ENCODE measurements at places on chromosomes 4 and X.

GRCh38 chrX:24173115-24173847, 23.8 kb downstream of the ZFX start:
- no peak for DNase-seq

- no peak for DNase-seq
These were observed 86.5 kb upstream of the AMELX start for GRCh38 chrX:11206716-11207115.

DNA sequence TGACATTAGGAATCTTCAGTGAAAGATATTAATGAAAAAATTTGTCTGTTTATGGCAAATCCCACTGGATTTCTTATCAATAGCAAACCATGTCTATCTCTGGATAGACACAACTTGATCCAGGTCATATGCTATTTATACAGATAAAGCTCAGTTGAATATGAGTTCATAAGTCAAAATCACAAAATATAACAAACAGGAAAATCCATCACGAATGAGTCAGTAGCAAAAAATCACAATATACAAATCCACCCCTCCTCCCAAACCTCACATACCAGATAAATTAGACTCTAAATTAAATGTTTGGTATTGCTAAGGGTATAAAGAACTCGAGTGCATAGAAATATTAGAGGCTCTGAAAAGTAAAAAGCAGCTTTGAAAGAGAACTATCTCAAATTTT, 420.5 kb downstream of the TLL1 start:
- no peak for DNase-seq

DNA sequence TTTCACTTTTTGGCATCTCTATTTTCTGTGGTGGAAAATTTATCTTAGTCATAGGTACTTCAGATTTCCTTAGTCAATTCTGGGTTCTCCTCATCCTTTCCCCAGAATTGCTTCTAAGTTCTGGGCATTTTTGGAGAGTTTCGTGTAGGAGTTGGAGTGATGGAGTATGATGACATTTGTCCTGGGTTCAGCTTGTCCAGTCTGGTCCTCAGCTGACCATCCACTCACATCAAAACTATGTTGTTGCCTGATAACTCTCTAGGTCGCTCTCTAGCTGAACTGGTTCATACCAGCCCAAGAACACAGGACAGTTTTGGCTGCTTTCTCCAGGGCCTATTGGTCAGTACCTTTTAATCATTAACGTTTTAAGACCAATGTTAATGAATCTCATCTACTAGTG, 13.2 kb downstream of the PTTG2 start:
- no peak for DNase-seq

DNA sequence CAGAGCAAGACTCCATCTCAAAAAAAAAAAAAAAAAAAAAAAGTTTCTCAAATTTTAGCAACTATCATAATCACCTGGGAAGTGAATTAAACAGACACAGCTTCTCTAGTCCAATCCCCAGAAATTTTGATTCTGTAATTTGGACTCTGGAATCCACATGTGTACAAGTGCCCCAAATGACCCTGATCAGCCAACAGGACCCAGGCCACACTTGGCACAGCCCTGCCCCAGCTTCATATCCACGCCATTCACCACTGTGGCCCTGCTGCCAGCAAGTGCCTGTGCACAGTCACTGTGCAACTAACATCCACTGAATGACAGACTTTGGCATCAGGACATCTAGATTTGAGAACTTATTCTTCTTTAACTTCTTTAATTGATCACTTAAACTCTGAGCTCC, 14.1 kb upstream of the CXCL13 start:
- DNase-seq, result no peak

DNA sequence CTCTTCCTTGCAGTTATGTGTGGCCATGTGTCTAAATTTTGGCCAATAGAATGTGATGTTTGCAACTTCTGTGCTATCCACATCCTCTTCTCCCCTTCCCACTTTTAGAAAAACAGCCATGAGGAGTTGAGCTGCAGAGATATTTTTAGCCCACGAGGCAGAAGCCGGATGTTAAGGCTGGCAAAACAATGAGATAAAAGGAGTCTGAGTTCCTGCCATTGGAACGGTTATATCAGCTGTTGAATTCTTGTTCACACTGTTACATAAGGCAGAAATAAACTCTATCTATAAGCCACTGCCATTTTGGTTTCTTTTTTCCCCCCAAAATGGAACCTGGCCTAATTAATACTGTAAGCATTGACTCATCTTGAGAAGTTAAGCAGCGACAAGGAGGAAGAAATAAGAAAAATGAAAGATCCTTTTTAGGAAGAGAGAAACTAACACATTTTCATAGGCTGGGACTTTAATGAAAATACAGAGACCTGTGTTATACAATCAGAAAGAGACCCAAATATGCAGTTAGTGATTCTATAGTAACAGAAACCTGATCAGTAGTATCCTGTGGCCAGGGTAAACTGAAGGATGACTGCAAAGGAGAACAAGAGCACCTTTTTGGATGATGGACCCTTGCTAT, 200.5 kb downstream of the INPP4B start:
- no peak for DNase-seq

GRCh38 chr4:109410776-109411175, 22.8 kb upstream of the SEC24B start:
- DNase-seq, result no peak

- no peak for DNase-seq
These were observed 63.2 kb upstream of the UGT2B7 start for GRCh38 chr4:69032847-69033638.

DNA sequence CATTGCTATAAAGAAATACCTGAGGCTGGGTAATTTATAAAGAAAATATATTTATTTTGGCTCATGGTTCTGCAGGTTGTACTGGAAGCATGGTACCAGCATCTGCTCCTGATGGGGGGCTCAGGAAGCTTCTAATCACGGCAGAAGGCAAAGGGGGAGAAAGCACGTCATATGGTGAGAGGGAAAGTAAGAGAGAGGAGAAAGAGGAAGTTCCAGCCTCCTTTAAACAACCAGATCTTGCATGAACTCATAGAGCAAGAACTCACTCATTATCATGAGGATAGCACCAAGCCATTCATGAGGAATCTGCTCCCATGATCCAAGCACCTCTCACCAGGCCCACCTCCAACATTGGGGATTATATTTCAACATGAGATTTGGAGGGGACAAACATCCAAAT, 125.0 kb upstream of the GRPR start:
- DNase-seq, result no peak

DNA sequence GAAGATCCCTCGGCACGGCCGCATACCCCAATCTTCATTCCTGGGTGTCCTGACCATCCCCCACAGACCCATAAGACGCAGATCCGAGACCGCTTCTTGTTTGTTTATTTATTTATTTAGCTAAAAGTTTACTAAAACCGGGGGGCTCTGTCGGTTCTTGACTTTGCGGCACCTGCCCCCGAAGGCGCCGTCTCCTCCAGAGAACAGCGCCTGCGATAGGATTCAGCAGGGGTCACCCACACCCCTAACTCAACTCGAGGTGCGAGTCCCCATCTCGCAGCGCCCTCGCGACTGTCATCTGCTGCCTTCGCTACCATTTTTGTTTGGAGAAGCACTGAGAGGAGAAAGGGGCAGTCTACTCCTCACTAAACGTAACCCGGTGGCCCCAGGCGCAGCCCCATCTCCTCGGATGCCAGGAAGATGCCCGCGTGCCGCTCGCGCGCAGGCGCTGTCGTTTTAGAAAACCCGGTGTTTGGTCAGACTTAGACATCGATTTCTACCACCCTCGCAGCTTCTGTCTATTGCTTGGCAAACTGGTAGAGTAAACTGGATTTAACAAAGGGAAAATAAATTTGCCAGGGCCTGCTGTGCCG, 18.9 kb upstream of the GPR101 start:
- DNase-seq, result peak; percentile 46

GRCh38 chr4:113148925-113149324, 99.5 kb downstream of the ANK2 start:
- DNase-seq, result no peak

DNA sequence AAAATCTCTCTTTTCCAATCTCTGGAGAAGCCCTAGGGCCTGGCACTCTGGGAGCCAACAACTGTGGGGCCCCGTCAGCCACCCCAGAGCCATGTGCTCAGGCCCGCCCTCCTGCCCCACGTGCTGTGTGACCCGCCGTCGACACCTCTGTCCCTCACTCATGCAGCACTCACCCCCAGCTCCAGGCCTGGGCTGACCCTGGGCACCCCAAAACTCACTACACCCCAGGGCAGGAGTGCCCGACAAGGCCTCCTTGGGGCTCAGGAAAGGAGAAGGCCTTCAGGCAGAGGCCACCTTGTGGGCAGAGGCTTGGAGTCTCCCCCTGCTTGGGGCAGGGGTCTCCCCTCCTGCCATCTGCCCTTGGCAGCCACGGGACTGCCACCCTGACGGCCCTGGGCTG, 5.7 kb downstream of the MYL5 start:
- no peak for DNase-seq

DNA sequence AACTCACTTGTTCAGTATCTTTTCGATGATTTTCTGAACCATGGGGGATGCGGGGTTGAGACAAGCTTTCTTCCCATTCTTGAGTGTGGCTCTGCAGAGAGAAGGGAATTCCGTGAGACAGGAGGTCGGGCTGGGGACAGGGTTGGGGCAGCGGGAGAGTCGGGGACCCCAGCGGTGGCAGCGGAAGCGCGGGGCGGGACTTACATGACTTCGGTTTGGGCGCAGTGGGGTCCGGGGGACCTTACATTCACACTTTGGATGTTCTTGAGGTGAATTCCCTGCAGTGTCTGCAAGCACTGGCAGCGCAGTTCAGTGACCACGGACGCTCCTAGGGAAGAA, 434 bp downstream of the CXCL3 start:
- DNase-seq, result no peak

GRCh38 chr4:134915355-134915754, 713.8 kb upstream of the PABPC4L start:
- DNase-seq, result no peak

All from stimulated activated CD4-positive, alpha-beta T cell treated with anti-CD3 and anti-CD28 coated beads, Interleukin-2, amount 100 ng/mL, for 24 hours (primary cell).